NCI-H446 (cell line): ENCODE measurements at places on chromosomes 16 and 17.
A peak's percentile ranks its signal among the peaks of the same experiment; 100 is the strongest.

DNA sequence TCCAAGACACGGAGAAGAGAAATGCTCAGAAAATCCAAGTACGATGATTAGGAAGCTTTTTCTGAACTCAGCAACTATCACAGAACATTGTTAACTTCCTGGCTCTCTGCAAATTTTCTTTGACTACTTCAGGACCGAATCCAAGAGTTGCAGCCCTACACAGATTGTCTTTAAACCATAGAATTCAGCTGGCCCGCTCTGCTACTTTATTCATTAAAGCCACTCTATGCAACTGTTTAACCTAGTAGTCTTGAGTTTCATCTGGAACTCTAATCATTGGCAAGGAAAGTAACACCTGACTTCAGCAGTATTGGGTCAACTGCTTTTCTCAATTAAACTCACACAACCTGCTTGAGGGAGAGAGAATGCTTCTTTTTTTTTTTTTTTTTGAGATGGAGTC is 210.1 kb downstream of the SLC39A11 start:
- DNase-seq: no peak

DNA sequence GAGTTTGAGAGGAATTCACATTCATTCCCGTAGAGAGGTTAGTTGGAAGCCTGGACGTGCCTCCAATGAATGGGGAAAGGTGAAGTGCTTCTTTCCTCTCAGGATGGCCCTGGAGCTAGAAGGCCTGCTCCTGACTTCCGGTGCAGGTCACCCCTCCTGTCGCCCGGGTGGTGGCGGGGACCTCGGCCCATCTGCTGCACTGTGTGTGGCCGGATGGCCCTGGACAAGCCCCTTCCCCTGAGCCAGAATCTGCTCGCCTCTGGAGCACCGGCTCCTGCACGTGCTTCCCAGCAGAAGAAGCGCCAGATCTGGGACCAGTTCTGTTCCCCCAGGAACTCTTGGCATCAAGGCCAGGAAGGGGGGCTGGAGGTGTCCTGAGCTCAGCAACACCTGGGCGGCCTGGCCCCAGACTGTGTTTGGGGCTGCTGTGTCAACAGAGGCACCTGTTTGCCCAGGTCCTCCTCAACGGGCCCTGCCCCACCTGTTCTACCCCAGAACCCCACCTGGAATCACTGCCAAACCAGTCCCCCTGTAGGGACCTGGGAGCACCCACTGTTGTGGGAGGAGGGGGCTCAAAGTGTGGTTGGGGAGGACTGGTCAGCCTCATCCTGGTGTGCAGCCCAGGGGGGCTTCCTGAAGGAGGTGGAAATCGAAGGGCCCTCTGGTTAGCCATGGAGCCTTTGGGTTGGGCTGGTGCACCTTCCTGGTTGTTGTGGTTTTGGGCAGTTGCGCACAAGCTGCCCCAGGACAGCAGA is 5.1 kb upstream of the PERCC1 start:
- no peak for DNase-seq

DNA sequence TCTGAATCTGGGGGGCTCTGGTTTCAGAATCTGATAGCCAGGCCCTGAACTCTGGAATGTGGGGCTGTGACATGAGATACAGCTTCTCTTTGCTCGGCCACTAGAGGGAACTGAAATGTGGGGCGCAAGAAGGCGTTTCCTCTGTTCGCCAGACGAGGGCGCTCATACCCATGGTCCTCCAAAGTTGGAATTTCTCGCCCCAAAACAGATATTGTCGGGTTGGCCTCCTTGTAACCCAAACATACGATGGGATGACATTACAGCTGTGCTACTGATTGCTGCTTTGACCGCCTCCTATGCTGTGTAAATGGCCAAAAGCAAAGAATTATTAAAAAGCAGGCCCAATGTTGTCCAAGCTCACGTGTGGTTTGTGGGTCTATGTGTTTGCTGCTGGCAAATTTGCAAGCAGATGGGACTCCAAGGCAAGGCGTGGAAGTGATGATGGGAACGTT is 13.1 kb upstream of the MSI2 start:
- DNase-seq: peak; percentile 61

DNA sequence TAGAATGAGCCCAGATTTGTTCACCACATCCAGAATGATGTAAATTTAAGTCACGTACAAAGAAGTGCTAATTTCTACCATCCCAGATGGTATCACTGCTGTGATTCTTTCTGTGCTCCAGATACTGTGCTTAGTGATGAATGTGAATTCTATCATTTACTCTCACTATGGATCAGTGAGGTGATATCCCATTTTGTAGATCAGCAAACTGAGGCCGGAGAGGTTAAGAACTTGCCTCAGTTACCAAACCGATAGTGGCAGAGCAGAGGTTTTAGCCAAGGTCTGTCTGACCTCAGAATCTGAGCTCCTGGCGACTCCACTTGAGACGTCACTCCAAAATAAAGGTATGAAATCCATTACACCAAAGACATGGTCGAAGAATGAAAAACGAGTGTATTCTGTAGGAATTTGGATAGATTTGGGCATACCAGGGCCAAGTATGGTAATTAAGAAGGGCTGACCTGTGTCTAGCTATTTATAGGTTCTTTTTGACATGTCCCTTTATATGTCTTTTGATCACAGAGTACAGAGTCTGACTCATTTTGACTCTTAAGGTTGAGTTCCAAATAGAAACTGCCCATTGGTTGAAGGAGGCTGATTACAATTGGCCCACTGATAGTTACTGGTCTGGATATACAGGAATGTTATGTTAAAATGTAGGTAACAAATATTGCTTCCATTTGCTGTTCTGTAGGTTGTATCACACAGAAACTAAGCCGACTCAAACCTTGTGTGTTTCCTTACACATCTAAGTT is 10.0 kb downstream of the MAP2K6 start:
- DNase-seq: no peak

GRCh38 chr17:68468788-68469187 is 11.5 kb upstream of the WIPI1 start:
- no peak for DNase-seq

DNA sequence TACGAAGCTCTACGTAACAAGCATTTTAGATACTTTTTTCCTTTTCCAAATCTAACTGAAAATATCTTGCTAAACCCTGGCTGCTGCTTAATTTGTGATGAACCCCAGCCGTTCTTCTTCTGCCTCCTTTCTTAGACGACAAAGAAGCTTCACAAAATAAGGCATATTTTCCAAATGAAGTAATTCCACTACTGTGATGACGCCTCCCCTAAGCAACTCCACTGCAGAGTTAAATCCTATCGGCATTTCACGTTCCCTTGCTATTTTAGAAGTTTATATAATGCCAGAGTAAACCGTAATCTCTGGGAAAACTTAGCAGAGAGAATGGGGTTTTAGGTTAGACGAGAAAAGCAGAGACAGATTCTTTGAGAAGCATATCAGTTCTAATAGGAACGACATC is 683.1 kb upstream of the SALL1 start:
- no peak for DNase-seq

GRCh38 chr16:47461598-47462266 is 601 bp downstream of the PHKB start:
- DNase-seq: no peak

GRCh38 chr16:17194190-17194780 is 276.5 kb downstream of the XYLT1 start:
- DNase-seq: no peak

DNA sequence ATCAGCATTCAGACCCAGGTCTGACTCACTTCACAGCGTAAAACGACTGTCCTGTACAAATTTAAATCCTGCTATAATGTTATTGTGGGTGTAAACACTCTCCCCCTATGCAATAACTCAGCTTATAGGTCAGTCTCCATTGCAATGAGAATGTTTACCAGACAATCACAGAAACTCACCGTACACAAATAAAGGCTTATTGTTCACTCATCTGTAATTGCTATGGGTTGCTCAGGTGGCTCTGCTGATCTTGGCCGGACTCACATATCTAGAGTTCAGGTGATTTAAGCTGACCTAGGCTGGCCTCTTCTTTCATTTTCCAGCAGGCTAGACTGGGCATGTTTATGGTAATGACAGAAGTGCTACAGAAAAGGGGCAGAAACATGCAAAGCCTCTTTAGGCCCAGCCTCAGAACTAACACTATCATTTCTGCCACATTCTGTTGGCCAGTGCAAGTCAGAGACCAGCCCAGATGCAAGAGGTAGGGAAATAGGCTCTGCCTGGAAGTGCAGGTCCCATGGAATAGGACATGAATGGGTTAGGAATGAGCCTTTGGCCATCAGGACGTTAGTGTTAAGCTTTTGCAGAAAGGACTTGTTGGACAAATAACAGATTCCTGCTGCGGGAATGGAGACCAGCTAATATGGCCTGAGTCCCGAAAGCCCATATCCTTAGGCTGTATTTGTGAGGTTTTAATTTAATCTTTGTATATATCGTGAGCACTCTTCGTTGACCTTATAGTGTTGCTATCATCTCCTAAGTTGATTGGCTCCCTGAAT is 44.0 kb downstream of the HLF start:
- no peak for DNase-seq

GRCh38 chr16:64926476-64926875 is 195.4 kb downstream of the CDH11 start:
- DNase-seq: no peak

DNA sequence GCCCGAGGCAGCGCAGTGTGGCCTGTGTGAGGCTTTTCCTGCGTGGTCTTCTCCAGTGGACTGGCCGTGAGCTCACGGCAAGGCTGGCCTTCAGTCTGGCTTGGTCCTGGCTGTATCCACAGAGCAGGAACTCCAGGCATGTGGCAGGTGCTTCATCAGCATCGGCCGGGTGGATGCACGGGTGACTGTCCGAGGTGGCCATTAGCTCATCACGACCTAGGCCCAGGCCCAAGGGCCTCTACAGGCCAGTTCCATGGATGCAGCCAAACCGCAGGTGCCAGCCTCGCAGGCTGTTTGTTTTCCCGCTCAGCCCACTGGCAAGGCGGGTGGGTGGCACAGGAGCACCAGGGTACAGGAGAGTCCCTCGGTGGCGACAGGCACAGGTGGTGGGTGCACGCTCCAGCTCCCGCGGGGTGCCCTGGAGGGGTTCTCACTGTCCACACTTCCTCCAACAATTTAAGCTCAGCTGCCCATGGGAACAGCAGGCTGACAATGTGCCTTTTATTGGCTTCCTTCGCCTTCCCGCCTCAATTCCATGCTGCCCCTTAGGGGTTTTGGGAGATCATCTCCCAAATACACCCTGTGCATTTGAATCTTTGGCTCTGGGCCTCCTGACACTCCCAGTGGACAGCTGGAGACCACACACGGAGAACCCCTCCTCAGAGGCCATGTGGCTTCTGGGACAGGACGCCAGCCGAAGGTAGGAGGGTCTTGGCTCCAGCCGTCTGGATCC is 33.0 kb downstream of the ENGASE start:
- DNase-seq: no peak

GRCh38 chr17:19447085-19447583 is 36.1 kb downstream of the RNF112 start:
- peak; percentile 87 for DNase-seq

GRCh38 chr16:26041952-26042668 is 350.4 kb downstream of the HS3ST4 start:
- no peak for DNase-seq

DNA sequence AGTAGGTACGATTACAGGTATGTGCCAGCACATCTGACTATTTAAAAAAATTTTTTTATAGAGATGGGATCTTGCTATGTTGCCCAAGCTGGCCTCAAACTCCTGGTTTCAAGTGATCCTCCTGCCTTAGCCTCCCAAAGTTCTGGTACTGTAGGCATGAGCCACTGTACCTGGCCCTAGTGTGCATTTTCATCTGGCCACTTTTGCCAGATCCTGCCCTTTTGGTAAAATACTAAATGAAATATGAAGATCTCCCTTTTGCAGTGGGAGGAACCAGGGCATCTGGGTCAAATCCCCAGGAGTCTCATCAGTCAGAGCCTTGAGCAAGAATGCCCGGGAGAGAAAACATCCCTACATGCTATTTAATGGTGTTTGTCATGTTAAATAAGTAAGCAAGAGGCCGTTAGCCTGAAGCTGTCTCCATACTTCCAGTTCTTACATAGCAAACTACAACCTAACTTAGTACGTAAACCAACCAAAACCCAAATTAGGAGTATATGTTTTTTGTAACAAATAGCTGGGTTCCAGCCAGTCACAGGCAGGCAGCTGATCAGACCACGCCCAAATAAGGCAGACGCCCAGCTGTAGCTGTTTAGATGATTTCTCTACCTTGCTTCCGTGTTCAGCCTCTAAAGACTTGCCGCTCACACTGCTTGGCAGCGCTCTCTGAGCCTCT is 46.5 kb upstream of the CLEC18A start:
- no peak for DNase-seq

DNA sequence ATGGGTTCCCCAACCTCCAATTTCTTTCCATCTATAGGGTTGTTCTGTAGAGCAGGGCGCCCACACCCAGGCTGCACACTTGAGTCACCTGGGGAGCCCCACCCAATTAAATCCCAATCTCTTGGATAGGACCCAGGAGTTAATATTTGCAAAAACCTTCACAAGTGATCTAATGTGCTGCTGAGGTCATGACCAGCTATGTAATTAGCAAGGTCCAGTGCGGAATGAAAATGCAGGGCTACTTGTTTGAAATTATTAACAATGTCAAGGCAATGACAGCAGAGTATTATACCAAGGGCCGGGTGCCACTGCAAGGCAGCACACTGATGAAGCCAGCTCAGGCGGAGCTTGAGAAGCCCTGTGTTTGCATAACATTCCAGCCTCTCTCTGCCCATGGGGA is 302.7 kb downstream of the MAF start:
- DNase-seq: no peak

- DNase-seq: no peak
Observed at GRCh38 chr16:21277927-21278706, at the start of gene CRYM. Gene CRYM, minus strand, starts transcription at chr16:21278290. Its CDS starts 39 bp downstream, at chr16:21278251.

DNA sequence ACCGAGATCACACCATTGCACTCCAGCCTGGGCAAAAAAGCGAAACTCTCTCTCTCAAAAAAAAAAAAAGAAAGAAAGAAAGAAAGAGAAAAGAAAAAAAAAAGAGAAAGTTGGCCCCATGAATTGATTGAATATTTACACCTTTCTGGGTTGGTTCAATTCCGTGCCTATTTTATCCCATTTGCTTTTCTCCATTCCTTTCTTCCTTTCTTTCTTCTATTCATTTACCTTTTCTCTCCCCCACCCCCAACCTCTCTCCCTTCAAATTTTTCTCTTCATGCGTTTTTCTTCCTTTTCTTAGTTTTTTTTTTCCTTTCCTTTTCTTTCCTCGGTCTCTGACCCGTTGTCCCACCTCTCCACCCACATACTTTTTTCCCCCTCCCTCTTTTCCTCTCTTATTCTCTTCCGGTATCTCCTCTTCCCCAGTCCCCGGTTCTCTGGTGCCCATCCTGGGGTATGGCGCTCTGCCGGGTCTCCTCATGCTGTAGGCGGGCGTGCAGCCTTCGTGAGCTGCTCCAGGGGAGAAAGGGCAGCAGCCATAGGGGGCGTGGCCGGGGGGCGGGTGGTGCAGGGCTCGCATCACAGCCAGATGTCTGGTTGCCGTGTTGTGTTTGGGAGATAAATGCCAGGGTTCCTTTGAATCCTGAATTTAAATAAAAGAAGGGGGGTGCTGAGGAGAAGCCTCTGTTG is 5.3 kb upstream of the COL1A1 start:
- no peak for DNase-seq
